Naive thymus-derived CD8-positive, alpha-beta T cell (primary cell): ENCODE measurements at places on chromosomes 6 and 20.

DNA sequence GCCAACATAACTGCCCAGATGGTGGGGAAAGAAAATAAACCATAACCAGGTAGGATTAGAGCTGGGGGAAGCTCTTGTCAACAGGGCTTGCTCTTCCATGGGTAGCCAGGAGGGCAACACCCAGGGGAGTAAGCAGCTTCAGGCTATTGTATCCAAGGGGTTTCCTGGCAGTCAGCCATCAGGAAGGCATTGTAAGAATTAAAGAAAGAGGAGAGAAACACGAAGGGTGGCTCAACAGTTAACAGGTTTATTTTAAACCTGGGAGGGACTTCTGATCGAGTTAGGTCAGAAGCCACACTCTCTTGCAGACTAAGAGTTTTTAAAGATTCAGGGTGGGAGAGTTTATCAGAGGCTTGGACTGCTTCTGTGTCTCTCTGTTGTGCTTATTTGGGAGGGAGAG, 114.2 kb downstream of the QRSL1 start:
- DNase-seq, result no peak

DNA sequence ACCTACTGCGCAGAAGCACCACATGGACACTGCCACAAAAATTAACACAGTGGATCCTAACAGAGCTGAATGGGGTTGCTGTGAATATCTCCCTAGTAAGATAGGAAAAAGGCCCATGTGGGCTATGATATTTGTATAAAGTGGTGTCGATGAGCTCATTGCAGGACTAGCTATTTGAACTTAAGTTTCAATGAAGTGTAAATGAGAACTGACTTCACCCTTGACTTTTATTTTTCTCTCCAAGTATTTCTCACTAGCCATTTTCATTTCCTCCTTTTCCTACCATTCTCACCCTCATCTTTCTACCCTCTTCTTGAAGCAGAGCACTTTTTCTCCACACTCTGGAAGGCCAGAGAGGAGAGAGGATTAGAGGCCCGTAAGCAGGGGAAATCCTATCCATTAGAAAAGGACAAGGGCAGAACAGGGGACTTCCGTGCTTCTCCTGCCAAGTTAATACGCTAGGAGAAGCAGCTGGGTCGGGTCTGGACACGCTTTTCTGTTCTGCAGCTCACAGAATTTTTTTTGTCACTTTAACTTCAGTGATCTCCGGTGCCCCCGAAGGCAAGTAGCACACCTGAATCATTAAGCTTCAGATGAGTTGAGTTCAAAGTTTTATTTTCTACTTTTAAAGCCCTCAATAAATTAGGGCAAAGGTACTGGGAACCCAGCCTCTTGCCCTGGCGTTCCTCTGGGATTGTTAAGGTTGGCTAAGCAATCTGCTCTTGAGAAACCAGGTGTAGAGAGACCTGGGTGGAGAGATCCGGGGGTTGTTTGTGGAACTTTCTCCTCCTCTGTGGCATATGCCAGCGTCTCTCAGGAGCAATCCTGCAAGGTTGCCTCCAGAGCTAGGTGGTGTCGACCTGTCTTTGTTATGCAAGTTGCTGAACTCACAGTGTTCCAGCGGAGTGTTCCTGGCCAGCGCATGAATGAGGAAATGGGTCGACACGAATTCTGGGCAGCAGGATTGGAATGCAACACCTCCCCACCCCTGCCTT, 56.2 kb upstream of the ARID1B start:
- DNase-seq, result no peak

- DNase-seq, result no peak
Measured at GRCh38 chr6:140032189-140032588, 657.7 kb upstream of the CITED2 start.

DNA sequence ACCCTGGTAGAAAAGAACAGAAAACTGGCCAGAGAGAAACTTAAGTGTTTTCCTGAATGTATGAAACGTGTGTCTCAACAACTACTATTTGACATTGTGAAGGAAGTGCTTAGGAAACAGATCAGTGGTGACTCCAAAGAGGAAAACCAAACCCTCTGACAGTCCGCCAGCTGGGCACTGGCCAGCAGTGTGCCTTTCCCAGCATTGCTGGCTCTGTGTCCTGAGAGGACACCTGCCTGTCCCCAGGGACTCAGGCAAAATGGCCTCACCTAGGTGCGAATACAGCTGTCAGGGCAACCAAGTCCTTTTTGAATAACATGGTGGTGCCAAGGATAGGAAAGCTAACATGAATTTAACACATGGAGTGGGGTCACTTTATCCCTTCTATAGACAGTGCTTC, 72.5 kb downstream of the NDUFAF5 start:
- no peak for DNase-seq

DNA sequence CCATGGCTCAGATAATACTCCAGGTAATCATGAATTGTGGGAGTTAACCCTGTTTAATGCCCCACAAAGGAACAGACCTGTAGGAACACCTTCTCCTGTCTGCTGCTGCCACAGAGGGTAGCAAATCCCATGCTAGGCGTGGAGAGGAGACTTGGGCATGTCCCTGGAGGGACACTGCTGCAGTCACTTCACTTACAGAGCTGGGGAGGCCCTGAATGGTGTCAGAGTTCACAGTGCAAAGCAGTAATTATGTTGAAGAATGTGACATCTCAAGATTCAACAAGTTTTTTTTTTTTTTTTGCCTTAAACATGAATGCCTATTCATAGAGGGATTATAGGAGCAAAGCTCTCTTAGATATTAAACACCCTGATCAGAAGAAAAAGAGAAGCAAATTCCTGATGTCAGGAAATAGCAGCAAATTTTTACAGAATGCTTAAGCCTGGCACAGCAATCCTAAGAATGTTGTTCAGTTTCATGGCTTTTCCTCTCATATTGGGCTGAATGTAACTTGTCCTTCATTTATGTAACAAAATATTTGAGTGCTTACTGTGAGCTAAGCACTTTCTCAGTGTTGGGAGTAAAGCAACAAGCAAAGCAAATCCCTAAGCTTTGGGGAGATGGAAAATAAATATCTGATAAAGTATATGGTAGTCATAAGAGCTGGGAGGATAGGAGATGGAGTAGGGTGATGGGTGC, 45.0 kb downstream of the CARMIL1 start:
- no peak for DNase-seq

- no peak for DNase-seq
Measured at GRCh38 chr20:17849901-17850683, 118.5 kb downstream of the SNX5 start.

DNA sequence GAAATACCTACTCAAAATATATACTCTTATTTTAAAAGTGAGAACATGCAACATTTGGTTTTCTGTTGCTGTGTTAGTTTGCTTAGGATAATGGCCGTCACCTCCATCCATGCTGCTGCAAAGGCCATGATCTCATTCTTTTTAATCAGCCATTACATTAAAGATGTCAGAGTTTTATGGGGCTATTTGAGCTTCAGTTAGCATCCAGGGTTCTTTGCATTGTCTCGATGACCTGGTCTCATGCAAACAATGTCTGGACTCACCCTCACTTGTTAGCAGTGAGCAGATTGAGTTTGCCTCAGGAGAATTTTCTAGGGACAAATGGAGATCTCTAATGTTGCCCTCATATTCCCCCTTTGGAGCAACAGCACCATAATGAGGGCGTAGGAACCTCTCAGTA, 458.7 kb upstream of the AGPAT4 start:
- no peak for DNase-seq

GRCh38 chr6:139251045-139251690, 40.6 kb downstream of the TXLNB start:
- no peak for DNase-seq

DNA sequence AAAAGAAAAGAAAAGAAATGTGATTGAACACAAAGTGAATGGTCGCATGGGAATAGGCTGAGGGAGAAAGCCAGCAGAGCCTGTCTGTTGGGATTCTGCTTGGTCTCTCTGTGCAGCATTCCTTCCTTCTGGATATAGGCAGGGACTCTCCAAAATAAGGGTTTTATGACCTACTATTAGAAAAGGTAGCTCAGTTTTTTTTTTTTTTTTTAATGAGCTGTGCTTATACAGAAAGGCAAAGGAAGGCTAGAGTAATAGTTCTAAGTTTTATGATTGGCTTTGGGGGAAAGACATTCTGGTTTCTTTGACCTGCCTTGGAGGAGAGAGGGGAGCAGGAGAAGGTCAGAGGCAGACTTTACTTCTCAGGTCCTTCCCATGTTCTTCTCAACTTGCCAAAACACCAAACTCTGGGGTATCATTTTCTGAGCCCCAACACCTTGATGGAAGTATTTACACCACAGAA, 18.8 kb upstream of the IER3 start:
- no peak for DNase-seq

GRCh38 chr6:118522422-118522821, 25.7 kb upstream of the PLN start:
- no peak for DNase-seq

GRCh38 chr6:76742919-76743318, 670.5 kb upstream of the IMPG1 start:
- DNase-seq, result no peak

GRCh38 chr6:148151896-148152643, 190.6 kb upstream of the SASH1 start:
- no peak for DNase-seq

- DNase-seq, result no peak
Measured at GRCh38 chr6:50330347-50330746, 280.6 kb upstream of the DEFB112 start.

- DNase-seq, result no peak
Measured at GRCh38 chr6:113018351-113019151, 671.4 kb downstream of the RFPL4B start.
